GF-D8 (cell line): ENCODE measurements at places on chromosomes 12 and 14.
A peak's percentile ranks its signal among the peaks of the same experiment; 100 is the strongest.

- DNase-seq = no peak
Observed at GRCh38 chr14:46259536-46259935, 392.0 kb downstream of the RPL10L start.

DNA sequence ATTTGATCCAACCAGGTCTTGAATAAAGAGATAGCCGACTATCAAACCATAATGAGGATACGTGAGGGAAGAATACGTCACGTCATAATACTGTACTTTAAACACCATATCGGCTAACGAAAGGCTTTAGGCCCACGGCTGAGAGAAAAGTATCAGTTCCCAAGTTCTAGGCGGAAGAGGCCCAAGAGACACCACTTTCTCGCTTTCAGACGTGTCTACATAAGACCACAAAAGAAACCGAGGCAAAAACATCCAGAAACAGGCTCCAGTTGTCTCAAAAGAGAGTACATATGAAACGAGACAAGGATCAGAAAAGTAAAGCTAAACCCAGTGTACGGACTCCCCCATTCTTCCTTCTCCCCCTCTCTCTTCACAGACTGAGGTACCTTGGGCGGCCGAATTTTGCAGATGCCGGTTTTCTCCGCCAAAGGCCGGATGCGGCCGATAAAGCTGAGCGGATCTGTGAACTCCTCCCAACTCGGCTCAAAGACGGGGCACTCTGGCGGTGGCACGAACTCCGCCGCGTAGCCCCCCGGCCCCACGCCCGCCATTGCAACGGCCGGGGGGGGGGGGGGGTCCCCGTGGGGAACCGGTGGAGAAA is 479 bp downstream of the KDM5A start:
- no peak for DNase-seq

- DNase-seq = no peak
Observed at GRCh38 chr14:77457115-77457521, 283 bp downstream of the VIPAS39 start.

GRCh38 chr14:89298056-89298834 is 118.8 kb downstream of the FOXN3 start:
- DNase-seq = no peak

- DNase-seq = no peak
Observed at GRCh38 chr12:120758798-120759590, 33.4 kb downstream of the ACADS start.

DNA sequence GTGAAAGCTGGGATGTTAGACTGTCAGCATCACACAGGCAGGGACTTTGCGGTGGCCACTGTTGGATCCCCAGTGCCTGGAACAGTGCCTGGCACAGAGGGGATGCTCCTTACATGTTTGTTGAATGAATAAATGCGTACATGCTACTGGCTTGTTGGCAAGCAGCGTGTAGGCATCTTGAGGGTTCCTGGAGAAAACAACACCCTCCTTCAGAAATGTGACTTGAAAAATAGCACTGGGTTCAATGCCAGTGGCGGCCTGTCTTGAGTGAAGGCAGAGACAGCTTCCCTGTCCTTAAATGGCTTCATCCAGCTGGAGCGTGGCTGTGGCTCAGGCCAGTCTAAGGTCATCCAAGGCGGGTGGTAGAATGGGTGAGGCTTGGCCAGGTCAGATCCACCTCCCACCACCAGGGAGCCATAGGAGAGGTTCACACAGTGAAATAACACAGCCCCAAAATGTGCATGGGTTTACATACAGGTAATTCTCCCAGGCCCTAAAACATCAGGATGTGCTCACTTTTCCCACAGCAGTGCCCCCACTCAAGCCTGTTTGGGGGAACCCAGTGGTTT is 171.4 kb downstream of the PHETA1 start:
- no peak for DNase-seq

DNA sequence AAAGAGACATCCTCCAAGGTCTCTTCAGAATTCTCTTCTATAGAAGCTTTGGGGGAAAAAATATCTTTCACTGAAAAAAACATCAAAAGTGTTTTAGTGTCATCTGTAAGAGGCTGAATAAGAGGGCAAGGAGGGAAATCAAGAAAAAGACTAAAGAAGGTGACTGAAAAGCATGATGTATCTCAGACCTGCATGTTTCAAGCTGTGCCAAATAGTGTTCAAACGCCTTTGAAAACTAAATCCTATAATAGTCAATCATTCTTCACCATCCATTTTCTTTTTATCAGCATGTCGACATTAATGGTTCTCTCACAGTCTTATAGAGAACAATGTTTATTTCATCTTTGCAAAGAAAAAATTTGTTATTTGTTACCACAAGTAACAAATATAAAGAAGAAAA is 94.5 kb downstream of the CEP128 start:
- DNase-seq = no peak

GRCh38 chr14:58362798-58363412 is 32.8 kb upstream of the TOMM20L start:
- no peak for DNase-seq

- DNase-seq = no peak
Observed at GRCh38 chr12:51752234-51752889, 96.2 kb downstream of the FIGNL2 start.

- DNase-seq = no peak
Observed at GRCh38 chr14:51848120-51848519, 12.3 kb upstream of the GNG2 start.

GRCh38 chr12:97921979-97922722 is 459.5 kb downstream of the RMST start:
- DNase-seq = no peak

GRCh38 chr12:128755566-128755965 is 68.2 kb downstream of the SLC15A4 start:
- no peak for DNase-seq

DNA sequence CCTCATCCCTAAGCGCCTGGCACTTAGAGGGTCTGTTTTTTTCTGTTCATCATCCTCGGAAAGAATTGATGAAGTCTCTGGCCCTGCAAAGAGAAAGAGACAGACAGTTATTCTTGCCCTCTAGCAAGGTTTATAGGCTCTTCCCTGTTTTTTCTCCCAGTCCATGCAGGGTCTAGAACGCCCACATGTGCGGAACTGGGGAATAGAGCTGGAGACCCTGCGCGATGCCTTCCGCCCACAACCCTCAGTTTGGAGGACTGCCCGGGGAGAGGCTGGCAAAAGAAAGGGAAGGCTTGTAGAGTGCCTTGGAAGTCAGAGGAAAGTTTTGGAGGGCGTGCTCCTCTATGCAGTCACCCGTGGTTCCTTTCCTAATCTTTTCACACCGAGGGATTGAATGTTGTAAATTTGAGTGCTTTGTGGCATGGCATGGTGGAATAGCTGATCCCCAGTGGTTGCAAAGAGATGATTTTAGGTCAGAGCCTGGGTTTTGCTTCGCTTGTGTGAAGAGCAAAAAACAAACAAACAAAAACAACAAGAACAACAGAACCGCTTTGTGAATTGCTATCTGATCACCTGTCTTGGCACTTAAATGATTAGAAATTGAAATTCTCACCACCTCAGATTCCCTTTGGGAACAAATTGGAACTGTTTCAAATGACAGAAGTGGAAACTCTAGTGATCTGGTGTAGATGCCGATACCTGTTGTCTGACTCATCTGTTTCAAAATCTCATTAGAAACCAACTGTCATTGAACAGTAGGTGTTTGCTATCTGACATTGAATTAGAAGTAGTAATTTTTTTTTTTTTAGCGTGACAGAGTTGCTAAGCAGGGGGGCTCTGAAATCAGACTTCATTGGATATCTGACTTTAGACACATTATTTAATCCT is 947 bp downstream of the GAS2L3 start:
- DNase-seq = no peak

DNA sequence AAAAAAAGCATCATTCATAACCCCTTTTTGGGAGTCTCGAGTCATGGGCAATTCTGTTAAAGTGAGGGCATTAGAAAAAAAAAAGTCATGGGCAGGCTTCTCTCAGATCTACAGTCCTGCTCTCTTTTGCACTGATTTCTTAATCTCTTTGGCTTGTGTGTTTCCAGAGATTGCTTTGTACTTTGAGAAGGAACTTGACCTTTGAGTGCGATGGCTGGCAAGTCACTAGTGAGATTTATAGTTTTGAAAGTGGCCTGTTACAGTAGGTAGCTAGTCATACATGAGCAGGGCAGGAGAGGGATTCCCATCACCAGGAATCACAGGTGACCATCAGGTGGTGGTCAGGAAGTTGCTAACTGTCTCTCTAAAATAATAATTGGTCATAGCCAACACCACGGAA is 119.6 kb downstream of the KCNMB4 start:
- DNase-seq = no peak

GRCh38 chr12:76542908-76543307 is 16.7 kb downstream of the OSBPL8 start:
- peak; percentile 58 for DNase-seq

DNA sequence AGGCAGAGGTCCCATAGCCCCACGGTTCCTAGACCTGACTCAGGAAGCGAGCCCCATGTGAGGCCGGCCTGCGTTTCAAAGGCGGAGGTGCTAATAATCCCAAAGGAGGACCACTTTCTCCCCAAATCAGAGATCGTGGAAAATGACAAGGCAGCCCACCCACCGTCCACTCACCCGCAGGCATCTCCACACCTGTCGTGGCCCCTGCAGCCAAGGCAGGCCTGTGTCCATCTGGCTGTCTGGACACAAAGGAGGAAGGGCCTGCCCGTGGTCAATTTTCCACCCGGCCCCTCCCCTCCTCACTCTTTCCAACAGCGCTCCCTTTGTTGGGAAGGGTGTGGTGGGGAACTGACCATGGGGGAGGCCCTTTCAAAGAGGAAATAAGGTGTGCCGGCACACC is 125.3 kb upstream of the TMEM132D start:
- DNase-seq = no peak

- no peak for DNase-seq
Observed at GRCh38 chr12:19440019-19440858, 947 bp downstream of the AEBP2 start.

- no peak for DNase-seq
Observed at GRCh38 chr14:73248108-73248868, 11.0 kb downstream of the PAPLN start.

- no peak for DNase-seq
Observed at GRCh38 chr14:64069634-64070359, 217.0 kb downstream of the SYNE2 start.

DNA sequence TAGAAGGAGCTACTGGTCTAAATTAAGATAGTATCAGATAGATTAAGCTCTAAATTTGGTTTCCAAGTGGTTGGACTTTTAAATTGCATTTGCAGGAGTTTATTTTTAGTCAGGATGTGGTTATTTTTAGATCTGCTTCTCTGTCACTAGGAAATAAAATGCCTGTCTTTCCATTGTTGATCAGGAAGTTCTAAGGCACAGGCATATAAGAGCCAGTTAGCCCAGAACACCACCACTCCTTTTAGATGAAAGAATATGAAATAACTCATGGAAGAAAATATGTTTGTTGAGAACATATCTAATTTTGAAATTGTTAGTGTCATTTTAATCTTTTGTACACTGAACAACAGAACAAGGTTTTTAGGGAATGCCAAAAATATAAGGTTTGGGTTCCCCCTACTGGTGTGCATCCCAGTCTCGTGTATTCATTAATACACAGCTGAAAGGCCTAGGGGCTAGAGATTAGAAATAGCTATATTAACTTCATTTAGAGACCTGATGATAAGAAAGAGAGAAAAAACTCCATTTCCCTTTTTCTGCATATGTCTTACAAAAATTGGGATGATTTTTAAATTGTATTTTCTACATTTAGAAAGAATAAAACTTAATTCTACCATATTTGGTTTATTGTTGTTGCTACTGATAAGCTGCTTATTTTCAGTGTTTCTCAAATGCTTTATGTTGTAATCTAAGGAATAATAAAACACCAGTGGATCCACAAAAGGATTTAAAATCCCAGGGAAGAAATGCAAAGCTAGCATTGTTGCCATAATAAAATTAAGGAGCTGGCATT is 67.2 kb downstream of the RIC8B start:
- DNase-seq = peak; percentile 12

DNA sequence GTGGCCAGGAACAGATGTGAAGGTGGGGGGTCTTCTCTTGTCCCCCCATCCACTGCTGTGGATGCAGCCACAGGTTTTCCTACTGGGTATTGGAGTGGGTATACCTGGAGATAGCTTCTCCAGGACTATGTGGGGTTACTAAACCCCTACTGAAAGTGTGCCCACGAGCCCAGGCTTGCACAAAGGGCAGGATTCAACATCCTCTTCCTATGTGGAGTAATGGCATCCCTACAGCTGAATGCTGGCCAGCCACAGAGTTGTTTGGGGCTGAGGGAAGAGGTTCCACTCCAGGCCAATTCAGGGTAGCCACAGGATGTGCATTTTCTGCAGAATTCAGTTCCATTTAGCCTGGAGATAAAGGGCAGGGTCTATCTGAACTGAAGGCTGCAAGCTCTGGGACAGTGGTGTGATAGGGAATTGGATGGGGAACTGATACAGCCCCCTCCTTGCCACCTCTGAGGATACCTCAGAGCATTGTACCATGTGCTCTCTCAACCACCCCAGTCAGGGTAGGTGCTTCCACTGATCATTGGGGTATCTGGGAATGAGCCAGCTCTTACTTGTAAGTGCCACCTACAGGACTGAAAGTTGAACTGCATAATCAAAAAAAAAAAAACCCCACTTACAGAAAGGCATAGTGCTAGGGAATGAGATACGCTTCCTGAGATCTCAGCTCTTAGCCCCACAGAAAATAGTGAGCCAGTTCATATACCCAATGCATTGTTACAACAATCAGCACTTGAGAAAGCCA is 187.1 kb downstream of the KITLG start:
- no peak for DNase-seq

DNA sequence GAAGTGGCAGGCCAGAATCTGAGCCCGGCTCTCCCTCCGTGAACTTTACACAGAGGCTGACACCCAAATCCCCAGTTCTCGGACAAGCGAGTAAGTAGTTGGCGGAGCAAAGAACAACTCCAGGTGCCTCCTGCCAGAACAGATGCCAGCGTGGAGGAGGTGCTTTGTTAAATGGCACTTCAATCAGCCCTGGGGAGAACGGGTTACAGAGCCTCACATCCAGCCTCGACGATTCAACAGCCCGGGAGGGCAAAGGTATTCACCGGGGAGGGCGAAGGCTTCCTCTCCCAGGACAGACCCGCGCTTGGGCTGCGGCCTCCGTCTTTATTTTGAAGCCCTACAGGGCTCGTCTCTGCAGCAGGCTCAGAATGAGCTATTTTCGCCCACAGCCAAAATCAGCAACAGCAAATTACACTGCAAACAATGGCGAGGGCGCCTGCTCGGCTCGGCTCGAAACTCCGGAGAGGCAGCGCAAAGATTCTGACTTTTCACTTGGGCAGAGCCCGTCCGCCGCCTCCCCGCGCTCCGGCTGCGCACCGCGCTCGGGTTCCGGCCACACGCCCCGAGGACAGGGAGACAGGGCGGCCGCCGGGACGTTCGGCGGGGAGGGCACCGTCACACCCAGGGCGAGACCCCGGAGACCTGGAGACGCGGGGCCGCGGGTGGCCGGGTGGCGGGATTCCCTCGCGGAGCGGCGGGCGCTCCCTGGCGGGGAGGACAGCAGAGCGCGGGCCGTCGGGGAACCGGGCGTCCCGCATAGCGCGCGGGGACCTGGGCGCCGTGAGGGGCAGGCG is 811 bp downstream of the TMCC3 start:
- no peak for DNase-seq

DNA sequence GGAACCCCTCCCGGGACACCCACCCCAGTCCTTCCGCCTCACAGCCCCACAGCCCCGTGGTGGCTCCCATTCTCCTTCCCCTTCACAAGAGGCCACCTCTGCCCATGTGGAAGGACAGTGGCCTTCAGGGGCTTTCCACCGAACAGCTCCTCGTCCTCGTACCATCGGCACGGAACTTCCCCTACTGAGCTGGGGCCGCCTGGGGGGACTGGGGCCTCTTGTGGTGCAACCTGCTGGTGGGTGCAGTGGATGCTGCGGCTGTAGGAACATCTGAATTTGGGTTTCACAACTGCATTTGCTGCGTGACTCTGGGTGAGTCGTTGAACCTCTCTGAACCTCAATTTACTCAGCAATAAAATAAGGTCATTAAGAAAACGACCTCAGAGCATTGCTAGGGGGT is 50.9 kb downstream of the RFLNA start:
- DNase-seq = no peak
